ENCODE measurements at places on chromosomes 5 and 9.

DNA sequence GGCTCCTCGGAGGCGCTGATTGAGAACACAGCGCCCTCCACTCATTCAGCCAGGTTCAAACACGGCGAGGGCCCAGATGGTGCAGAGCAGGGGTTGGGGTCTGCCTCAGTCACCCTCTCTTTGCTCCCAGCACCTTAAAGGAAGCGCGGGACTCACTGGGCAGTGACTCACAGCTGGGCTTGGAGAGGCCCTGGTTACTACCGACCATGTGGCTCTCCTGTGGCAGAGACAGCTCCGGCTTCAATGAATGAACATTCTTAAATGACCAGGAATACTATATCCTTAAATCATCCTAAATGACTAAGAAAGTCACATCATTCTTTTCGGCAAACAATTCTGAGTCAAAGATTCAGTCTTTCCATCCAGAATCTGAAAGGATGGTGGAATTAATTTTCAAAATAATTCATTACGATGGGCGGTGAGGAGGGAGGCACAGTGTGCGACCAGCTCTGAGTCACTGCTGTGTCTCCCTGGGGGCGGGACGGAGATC, 1.6 kb upstream of the INPP5E start:
- DNase-seq: no peak

GRCh38 chr5:116534964-116535651, 39.5 kb downstream of the SEMA6A start:
- no peak for DNase-seq

GRCh38 chr5:77008413-77008812, 21.8 kb upstream of the AGGF1 start:
- no peak for DNase-seq

DNA sequence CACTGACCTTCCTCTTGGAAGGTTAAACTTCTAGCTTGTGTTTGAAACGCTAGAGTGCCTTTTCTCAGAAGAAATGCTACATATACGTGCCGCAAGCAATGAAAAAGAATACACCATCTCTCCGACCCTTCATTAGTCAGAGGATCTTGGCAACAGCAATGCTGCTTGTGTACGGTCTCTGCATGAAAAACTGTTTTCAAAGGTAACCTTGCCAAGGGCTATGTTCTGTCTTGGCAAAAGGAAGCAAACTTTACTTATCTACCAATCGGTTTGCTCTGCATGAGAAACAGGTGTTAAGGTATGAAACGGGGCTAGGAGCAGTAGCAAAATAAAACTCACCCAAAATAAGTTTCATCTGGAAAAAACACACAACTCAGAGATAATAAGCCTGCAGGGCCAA, 297.8 kb downstream of the FBXL17 start:
- no peak for DNase-seq

GRCh38 chr5:181200816-181201215, 4.2 kb downstream of the TRIM7 start:
- no peak for DNase-seq

GRCh38 chr5:142896325-142897007, 126.3 kb downstream of the ARHGAP26 start:
- DNase-seq: no peak

DNA sequence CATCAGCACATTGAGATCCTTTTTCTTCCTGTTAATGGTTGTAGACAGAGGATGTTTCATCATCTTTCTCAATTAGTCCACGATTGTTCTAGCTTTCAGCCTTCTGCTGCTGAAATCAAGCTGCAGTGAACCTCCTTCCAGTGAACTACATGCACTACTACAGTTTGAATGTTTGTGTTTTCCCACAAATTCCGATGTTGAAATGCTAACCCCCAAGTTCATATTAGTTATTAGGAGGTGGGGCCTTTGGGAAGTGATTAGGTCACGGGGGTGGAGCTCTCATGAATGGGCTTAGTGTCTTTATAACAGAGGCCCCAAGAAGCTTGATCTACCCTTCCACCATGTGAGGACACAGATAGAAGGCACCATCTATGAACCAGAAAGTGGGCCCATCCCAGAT, 32.9 kb downstream of the NSG2 start:
- no peak for DNase-seq

DNA sequence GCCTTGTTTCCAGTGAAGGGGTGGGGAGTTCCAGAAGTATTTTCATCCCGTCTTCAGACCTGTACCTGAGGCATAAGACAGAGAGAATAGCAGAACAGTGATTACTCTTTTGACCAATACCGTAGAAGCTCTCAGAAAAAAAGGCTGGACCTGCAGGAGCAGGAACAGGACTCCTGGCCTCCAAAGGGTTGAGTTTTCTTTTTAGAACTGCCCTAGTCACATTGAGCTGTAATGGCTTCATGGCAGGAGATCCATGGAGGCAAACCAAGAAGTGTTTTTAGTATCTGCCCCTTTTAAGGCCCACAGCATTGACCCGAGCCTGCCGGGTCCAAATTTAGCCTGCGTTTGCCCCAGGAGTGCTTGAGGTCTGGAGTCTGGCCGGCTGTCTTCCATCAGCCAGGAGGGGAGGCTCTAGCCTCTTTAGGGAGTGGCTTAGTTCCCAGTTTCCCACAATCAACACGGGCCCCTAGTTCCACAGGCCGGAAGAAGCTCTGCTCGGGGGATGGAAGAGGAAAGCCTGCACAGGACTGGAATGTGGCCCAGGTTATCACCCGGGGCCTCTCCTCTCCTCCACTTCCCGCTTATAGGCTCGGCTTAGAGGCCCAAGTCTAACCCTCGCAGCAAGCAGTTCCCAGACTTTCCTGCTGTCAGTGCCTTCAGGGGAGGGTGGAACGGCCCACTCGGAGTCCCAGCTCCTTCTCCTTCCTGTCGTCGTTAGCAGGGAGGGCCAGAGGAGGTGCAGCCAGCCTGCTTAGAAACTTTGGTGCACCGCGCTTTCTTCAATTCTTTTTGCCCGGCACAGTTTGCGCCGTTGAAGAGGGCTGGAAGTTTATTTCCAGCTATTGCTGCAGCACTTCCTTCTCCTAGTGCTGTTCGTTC, 80.7 kb downstream of the C9orf152 start:
- no peak for DNase-seq

GRCh38 chr5:158637039-158637438, 462.7 kb downstream of the EBF1 start:
- DNase-seq: no peak

GRCh38 chr5:179287631-179288030, 57.6 kb downstream of the ADAMTS2 start:
- no peak for DNase-seq

GRCh38 chr9:116741742-116742141, 54.6 kb downstream of the TRIM32 start:
- DNase-seq: no peak

DNA sequence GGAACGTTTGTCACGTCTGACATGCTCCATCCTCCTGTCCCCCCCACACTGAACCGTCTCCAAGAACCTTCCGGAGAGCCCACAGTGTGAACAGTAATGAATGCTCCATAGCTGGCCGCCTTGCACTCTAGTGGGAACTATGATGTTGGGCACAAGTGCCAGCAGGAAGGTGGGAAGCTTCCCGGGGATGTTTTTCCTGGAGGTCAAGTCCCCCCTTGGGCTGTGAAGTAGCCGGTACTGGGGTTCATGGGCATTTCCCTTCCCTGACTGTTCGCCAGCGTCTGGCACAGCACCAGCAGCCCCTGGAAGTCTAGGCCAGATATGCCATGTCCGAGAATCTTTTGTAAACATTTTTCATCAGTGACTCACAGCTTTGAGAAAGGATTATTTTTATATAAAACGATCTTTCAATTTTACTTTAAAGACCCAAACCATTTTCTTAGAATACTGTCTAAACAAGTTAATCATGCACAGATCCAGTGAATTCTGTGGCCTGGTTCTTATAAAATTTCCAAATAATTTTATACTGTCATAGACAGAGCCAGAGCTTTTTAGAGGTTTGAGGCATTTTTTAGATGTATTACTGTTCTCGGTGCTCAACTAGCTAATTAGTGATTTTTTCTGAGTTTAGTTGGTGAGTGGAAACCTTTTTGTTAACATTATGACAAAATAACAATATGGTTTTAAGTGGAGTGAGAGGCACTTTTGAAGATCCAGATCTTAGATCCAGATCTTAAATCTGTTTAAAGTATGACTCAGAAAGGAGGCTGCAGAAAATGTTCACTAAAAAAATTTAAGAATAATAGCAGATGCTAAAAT, 11.6 kb downstream of the ABL1 start:
- DNase-seq: no peak

GRCh38 chr9:9913276-9913832, 699.4 kb downstream of the PTPRD start:
- no peak for DNase-seq

DNA sequence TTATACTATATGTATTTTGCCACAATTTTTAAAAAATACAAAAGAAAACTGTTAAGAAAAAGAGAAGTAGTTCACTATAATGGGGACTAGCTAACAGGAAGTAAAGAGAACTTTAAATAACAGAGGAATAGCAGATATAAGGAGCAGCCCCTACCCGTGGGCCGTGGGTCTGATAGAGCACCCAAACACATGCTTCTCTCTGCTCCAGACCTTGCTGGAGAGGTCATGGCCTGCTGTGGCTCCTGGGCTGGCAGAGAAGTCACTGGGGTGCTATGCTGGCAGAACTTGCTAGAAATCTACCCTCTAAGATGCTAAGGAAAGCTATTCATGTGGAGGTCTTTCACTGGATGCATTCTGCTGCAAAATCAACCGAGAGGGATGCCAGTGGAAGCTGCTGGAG, 10.0 kb upstream of the TNFAIP8 start:
- no peak for DNase-seq

DNA sequence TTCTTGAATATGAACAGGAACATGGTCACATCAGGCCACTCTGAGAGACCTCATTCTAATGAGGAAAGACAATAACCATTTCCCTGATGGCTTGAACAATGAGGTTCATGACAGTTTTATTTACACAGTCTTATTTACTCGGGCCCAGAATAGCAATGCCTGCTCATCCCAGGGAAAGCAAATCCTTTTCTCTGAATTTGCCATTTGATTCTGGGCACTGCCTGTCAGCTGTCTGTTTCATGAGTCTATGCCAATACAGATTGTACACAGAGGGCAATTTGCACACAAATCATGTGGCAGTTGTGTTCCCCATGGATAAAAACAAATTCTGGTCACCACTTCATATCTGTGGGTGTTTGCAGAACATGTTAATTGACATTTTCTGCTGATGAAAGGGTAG, 492.5 kb downstream of the ACTL7B start:
- DNase-seq: no peak

DNA sequence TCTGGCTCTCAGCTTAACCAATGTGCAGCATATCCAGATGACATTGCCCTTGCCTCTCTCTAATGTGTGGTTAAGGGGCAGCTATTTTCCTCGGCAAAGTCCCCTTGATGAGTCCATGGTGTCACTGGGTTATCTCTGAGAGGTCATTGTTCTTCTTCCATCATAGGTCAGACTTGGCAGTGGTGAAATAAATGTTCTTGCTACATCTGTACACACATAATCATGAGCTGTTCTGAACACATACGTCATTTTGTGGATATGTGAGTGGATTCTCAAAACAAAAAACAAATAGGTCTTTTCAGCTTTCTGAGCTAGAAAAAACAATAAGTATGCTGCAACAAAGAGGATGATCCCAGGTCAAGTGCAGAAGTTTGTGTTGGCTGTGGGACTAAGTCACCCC, 134.7 kb upstream of the PTPN3 start:
- DNase-seq: no peak

GRCh38 chr5:32791536-32792243, 80.6 kb downstream of the NPR3 start:
- DNase-seq: no peak

GRCh38 chr9:114486205-114486963, 18.9 kb downstream of the WHRN start:
- no peak for DNase-seq

- no peak for DNase-seq
These were observed 69.0 kb downstream of the ADAMTS16 start for GRCh38 chr5:5209089-5209488.

Measured in activated naive CD4-positive, alpha-beta T cell (primary cell).